Ovary (tissue), 10 donors: ENCODE measurements at places on chromosomes 3 and 15. TPM values are rescaled to one million over a fixed set of nuclear protein-coding genes. Genes with fewer than 3 reads are reported as not detected.
A peak's percentile ranks its signal among the peaks of the same experiment; 100 is the strongest.

The ZNF385D gene
- 2.6 TPM for total RNA-seq

- DNase-seq, result no peak
Measured at GRCh38 chr3:138369151-138369900, 20.9 kb downstream of the MRAS start.

The TRPM1 gene
- not detected for total RNA-seq

- peak; percentile 90 for DNase-seq
Measured at GRCh38 chr15:74326746-74327145, 40.7 kb downstream of the CYP11A1 start.

DNA sequence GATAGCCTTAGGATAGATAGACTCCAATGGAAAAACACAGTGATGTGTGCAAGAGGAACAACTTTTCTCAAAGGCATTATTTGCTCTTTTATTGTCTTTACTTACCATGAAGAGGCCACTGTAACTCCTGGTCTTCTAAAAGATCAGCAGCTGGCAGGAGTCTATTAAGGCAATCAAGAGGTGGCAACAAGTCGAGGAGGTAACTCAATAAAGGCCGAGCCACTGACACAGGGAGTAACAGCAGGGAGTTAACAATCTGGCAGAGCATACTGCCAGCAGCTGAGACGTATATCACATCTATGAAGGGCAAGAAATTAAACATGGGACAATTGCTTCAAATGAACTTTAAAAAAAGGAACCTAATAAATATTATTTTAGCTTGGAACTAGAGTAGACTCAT is 106.2 kb downstream of the HERC1 start:
- DNase-seq, result no peak

GRCh38 chr3:15861163-15861562 is 63.4 kb upstream of the ANKRD28 start:
- no peak for DNase-seq

DNA sequence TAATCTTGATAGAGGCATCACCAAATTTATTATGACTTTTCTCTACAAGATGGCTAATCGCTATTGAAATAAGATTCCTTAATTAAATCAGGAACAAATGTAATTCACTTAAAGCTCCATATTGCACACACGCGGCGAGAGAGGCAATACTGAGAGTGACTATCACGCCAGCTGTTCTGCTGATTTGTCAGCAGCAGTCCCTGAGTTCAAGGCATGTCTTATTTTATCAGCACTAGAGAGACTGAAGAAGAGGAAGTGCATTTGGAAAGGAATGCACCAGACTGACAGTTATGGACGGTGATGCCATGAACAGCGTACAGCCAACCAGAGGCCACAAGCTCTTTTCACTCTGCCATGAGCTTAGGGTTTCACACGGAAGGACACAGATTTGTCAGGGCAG is 83.6 kb upstream of the SLCO3A1 start:
- DNase-seq, result no peak

The LIPH gene
- 0.12 TPM for total RNA-seq

GRCh38 chr15:86743283-86743903 is 663.7 kb downstream of the AGBL1 start:
- no peak for DNase-seq

DNA sequence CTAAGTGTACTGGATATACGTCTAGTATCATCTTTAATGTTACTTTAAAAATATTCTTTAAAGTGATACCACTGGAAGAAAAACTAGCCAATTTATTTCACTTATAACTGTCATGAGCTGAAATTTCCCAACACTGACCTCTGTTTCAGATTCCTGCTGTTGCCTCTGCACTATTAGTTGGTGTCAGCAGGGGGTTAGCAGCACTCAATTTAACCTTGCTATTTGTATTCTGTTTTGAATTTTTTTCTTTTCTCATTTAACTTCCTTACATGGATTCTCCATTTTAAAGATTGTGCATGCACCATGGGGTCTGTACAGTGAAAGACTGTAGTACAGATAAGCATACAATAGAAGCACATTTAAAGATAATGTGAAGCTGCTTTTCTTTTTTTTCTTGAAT is 169.2 kb downstream of the UBE2E2 start:
- DNase-seq, result no peak

DNA sequence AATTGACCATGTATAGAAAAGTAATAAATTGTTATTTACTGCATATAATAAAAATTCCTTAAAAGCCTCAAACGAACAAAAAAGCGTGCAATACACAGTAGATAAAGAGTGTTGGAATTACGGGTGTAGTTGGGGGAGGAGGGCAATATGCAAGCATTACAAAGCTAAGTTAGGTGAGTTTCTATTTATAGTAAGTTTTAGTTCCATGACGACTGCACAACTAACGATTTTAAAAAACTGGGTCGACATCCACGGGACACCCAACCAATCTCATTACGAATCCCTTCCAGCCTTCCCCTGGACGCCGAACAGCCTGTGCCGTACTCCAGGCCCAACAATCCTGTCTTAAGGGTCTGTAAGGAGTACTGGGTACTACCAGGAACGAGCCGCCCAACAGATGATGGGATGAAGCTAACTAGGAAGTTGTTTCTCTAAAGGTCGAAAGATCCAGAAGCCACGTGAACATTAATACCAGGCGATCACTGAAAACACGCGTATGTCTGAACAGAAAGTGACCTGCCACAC is 677 bp downstream of the POLQ start:
- no peak for DNase-seq

The FBXL2 gene
- total RNA-seq, result 9.8 TPM

DNA sequence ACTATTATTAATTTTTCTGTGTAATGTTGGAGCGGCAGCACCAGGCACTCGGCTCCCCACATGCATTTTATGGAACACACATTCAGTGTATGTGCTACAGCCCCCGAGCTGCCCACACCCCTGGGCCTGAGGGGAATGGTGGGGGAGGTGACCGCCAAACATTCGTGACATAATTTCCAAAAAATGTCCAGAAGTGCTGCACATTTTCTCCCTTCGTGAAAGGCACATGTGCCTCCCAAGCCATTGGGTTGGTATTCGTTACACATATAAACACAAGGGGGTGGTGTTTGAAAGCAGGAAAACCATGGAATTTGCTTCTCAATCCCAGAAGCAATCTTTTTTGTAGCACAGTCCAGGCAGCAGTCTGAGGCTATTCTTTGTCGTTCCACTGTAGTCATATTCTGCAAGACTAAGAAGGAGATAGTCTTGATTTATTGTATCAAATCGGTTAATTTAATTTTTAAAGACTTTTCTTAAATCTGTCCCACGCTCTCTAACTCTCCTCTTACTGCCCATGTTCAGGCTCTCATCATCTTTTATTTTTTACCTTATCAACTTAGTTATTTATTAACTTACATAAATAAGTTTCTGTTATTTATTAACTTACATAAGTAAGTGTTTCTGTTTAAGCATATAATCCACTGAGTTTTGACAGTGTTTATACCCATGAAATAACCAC is 39.2 kb upstream of the POLR2M start:
- peak; percentile 18 for DNase-seq

GRCh38 chr3:40588406-40588805 is 63.6 kb downstream of the ZNF621 start:
- DNase-seq, result no peak

DNA sequence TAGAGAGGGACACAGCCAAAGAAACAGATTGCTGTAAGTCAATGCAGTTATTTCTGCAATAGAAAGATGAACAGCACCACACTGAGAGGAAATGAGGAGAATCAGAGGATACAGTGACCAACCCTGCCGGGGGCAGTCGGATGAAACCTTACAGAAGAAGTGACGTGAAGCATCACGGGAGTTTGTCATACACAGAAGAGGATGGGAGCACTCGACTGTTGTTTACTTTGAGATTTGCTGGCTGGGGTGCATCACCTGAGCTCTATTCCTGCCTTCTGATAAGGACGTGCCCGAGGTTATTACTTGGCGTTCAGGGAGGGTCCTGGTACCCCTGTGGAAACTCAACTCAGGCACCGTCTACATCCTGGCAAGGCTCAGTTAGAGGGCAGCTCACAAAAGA is 45.4 kb downstream of the MAGEF1 start:
- no peak for DNase-seq

- no peak for DNase-seq
Measured at GRCh38 chr3:12165909-12166308, 7.2 kb upstream of the TIMP4 start.

The MYRIP gene
- 2.8 TPM for total RNA-seq

DNA sequence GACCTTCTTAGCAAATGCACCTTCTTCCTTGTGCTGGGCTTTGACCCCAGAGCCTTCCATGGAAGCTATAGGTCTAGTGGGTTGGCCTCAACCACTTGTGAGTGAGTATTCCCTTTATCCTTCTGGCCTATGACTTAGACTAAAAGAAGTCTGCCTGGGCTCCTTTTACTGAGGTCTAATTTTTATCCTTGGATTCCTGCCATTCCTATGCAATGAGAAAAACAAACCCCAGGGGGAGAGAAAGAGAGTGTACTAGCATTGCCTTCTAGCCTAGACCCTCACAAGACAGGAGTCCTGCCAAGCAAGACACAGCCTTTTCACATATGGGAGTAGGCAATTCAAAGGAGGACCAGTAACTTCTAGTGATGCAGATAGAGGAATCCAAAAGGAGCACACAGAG is 155.4 kb downstream of the PPM1L start:
- DNase-seq, result no peak

The XCR1 gene
- total RNA-seq, result under 0.01 TPM

- no peak for DNase-seq
Measured at GRCh38 chr3:5138214-5138981, 16.3 kb downstream of the ARL8B start.

The PLS1 gene
- total RNA-seq, result 0.61 TPM

- DNase-seq, result no peak
Measured at GRCh38 chr3:190019844-190020243, 100.9 kb downstream of the P3H2 start.

GRCh38 chr15:70043590-70043989 is 54.1 kb downstream of the TLE3 start:
- DNase-seq, result no peak

The CHRNA7 gene
- total RNA-seq, result 3.4 TPM

The CCR3 gene
- total RNA-seq, result not detected

GRCh38 chr3:45214061-45214680 is 11.9 kb downstream of the TMEM158 start:
- no peak for DNase-seq

DNA sequence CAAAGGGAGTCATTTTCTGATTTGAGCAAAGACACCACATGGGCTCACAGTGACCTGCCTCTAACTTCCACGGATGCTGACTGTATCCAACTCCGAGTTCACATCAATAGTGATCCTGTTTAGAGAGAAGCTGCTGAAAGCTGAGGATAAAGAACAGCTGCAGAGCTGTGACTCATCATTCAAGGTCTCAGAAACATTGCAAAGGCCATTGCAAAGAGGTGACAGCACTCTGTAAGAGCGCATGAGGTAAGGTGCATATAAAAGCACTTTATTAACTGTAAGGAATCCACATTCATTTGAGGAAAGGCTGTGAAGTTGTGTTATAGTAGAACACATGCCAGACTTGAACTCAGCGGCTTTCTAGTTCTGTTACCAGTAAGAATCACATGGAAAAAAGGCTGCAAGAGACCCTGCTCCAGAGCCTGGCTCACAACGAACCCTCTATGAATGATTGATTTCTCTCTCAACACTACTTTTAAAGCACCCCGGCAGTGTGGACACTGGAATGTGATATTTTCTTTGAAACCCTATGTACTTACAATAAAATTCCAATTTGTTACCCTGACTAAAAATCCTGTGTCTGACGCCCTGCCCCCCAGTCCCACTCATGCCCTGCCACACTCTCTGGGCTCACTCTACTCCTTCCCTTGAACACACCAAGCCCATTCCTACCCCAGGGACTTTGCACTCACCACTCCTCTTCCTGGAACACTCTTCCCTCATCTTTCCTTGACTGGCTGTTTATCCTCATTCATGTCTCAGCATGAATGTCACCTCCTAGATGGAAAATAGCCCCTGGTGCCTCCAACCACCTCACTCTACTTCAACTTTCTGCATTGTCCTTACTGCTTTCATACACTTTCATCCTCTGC is 111.2 kb downstream of the LSM3 start:
- DNase-seq, result no peak

The RHOV gene
- not detected for total RNA-seq

The SENP8 gene
- total RNA-seq, result 3.9 TPM

DNA sequence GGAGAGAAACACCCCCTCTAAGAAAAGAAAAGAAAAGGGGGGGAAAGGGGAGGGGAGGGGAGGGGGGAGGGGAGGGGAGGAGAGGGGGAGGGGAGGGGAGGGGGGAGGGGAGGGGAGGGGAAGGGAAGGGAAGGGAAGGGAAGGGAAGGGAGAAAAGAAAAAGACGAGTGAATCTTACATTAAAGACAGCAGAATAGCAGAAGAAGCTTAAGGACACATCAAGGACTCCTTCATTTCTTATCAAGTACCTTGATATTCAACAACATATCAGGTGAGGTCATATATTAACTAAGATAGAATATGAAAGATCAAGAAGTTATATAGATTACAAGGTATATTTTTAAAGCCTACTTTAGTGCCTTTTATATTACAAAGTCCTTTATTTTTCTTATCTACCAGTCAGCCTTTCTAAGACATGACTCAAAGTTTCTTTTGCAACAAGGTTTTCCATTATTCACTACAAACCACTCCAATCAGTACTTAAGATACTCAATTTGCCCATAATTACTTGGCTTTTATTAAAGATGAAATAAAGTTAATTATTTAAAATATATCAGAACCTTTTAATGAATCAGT is 17.7 kb upstream of the AADAC start:
- DNase-seq, result no peak

DNA sequence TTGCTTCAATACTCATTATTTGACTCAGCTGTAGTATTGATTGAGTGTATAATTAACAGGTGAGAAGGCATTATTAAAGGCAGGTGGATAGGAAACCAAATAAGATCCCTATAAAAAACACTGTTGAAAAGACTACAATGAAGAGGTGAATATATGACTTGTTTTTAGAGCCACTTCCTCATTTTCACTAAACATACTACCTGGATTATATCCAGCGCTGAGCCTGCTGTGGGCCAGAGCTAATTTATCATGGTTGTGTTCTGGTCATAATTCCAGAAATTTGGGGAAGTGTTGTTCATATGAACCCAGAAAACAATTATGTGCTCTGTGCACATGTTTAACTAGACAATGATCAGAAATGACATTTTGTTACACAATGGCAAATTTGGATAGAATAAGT is 235.3 kb upstream of the MME start:
- no peak for DNase-seq

DNA sequence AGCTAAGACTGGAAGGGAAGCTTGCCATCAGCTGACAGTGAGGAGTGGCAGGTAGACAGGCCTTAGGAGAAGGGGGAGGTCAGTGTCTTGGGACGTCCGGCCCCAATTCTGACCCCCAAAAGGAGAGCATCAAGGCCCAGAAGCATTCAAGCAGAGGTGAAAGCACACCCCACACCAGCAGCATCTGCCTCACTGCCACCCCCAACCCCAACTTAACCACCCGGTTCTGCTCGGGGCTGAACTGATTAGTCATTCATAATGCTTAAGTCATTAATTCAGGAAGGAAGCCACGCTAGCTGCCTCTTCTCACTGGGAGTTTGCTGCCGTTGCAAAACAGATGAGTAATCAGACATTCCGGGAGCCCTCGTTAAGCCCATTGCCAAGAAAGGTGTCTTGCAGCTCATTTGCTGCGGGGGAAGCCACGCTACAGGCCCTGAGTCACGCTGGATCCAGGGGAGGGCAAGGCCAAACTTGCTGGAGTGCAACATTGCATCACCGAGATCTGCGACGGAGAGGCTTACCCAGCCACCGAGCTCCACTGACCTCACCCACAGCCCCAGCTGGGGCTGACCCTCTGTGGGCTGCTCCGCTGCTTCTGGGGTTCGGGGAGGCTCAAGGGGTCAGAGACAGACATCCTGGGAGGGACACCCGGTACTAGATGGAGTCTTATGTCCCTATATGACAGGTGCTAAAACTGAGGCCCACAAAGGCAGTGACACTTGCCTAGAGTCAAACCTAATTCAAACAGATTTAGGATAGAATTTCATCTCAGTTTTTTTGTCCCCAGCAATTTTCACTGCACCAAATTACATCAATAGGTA is 46.4 kb upstream of the HES1 start:
- peak; percentile 82 for DNase-seq
